ENCODE measurements at places on chromosomes 7 and 10. TPM values are rescaled to one million over a fixed set of nuclear protein-coding genes. Genes with fewer than 3 reads are reported as not detected.

OR13A1 gene
- total RNA-seq: not detected

SORBS1 gene
- total RNA-seq: 5.1 TPM

TMEM176B gene
- total RNA-seq: 0.26 TPM

FAM25C gene
- total RNA-seq: not detected

TAS2R5 gene
- total RNA-seq: 1.5 TPM

EMX2 gene
- not detected for total RNA-seq

NUTM2D gene
- total RNA-seq: 6.2 TPM

STK17A gene
- 38.4 TPM for total RNA-seq

ALOX5 gene
- 1.8 TPM for total RNA-seq

TNS3 gene
- 105 TPM for total RNA-seq

All from astrocyte (in vitro differentiated cells and primary cell).